ENCODE measurements at places on chromosomes 5 and 9.

DNA sequence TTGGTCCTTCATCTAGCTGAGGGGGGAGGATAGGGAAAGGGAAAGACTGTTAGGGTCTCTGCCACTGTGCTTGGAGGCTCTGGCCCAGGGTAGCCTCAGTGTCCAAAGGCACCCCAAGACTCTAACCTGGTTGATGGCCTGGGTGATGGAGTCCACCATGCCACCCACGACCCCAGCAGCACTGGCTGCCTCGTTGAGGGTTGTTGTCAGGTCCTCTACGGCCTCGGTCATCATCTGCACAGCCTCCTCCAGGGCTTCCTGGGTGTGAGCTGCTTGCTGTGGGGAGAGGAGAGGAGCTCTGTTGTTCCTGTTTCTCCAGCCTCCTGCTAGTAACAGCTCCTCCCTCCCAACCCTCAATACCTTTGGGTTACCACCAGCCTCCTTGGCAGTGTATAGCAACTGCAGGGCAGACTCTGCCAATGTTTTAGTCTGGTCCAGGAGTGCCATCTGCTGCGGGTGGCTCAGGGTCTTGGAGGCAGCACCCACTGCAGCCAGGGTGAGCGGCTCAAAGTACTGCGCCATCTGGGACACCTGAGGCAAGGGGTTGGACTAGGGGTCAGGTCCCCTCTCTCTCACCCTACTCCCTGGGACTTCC is 16.2 kb upstream of the TPM2 start:
- no peak for DNase-seq

DNA sequence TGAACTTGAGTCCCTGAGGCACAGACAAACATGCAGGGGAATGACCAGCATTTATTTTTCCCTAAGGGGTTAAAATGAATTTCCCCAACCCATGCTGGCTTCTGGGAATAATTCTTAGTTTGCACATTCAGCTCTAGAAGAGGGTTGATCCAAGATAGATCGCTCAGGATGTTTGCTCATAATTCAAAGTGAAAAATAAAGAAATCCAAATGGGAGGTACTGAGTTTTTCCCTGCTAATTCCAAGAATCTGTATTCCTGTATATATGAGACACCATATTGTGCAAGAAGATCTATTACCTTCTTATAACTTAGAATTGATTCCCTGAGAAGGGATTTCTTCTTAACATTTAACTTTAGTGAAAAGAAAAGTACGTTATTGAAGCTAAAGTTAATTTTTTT is 96.2 kb downstream of the VCAN start:
- no peak for DNase-seq

DNA sequence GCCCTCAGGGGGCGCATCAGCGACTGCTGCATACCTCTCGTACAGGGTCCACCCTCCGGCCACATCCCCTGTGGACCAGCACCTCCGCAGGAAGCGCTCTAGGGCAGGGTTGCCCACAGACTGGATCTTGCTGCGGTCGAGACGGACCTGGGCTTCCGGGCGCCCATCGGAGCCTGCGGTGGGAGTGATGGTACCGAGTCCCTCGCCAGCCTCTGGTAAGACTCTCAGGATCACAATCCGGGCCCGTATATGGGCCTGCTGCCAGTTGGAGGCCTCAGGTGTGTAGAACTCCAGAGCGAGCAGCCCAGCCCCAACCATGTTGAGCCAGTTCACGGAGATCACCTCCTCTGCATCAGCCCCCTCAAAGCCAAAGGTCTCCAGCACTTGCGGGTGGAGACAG is 323.0 kb downstream of the ANXA1 start:
- no peak for DNase-seq

GRCh38 chr5:14932902-14933469 is 61.4 kb upstream of the ANKH start:
- peak; percentile 21 for DNase-seq
